ENCODE measurements at places on chromosomes 4 and X.

GRCh38 chr4:183541752-183542040 is 36.8 kb downstream of the ING2 start:
- DNase-seq, result no peak

GRCh38 chr4:4792466-4792865 is 67.0 kb upstream of the MSX1 start:
- no peak for DNase-seq

DNA sequence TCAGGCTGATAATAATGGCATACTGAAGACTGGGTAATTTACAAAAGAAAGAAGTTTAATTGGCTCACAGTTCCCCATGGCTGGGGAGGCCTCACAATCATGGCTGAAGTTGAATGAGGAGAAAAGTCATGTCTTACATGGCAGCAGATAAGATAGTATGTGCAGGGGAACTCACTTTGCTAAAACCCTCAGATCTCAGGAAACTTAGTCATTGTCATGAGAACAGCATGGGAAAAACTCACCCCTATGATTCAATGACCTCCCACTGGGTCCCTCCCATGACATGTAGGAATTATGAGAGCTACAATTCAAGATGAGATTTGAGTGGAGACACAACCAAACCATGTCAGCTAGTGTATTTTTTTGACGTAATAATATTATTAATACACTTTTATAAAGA is 149.8 kb upstream of the BOD1L1 start:
- no peak for DNase-seq

DNA sequence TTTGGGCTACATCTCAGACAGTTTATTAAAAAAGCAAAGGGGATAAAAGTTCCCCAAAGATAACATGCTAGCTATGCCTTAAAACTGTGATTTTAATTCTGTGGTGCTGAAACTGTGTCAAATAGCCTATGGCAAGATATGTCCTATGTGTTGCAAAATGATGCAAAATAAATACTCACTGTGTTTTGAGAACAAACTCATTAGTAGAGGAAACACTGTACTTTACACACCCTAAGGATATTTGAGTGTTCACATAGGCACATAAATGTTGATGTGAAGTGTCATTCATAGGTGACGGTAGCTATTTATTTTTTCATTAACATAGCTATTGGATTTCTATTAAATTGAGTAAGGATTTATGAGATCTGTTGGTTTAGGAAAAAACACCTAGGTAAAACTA is 351.9 kb downstream of the FAT4 start:
- DNase-seq, result no peak

DNA sequence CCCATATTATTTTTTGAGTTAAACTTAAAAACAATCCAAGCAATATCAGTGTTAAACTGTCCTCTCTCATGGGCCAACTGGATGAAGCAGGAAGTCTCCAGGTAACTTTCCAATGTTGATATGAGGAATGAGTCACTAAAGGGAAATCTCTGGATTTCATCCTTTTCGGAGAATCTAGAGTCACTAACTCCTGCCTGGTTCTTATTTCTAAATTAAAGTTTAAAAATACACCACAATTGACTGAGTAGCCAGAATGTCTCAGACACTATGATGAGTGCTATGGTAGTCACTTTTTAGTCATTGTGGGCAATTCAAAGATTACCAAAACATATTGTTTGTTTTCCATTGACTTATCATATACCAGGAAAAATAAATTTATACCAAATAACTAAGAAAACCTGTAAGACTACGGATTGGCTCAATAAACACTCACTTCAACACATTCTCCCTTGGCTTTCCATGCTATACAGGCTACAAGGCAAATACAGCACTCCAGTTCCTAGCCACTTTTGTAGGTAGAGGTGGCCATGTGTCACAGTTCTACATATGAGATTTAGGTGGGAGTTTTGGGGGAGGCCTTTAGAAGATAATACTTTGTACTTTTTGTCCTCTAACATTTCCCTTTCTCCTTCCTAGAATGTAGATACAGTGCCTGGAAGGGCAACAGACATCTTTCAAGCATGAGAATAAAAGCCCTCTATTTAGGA is 8.6 kb downstream of the SLC9B2 start:
- DNase-seq, result no peak

DNA sequence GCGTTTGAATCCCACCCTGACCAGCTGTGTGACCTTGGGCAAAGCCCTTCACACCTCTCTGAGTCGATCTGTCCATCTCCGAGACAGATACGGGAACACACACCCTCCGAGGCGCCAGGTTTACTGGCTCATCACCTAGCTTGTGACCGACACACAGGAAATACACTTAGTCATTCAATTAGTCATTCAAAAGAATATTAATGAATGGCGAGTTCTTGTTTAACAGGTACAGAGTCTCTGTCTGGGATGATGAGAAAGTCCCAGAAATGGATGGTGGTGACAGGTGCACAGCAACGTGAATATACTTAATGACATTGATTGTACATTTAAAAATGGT is 80.6 kb downstream of the PPP2R2C start:
- DNase-seq, result no peak

DNA sequence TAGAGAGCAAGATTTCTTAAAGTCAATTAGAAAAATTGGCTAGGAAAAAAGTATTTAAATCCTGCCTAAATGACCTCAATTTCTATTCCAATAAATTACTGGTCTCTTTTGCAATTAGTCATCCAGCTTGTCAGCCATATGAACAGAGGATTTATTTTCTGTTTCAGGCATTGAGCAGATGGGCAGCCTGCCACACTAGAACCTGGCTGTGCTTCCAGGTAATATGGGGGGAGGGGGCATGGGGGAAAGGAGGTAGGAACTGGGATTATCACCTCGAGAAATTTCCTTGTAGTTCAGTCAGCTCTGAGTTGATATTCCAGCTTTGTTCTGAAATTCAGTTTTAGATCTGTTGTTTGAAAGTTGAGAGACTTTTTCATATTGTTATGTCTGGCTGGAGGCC is 206.3 kb upstream of the LCORL start:
- DNase-seq, result no peak

DNA sequence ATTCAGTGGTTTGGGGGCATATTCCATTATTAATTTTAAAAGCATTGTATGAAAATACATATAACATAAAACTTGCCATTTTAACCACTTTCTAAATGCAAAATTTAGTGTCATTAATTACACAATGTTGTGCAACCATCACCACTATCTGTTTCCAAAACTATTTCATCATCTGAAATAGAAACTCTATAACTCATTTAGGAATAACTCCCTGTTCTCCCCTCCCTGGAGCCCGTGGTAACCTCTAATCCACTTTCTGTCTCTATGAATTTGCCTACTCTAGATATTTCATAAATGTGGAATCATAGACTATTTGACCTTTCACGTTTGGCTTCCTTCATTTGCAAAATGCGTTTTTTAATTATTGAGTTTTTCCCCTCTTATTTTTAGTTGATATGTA is 101.4 kb upstream of the GPC4 start:
- no peak for DNase-seq

DNA sequence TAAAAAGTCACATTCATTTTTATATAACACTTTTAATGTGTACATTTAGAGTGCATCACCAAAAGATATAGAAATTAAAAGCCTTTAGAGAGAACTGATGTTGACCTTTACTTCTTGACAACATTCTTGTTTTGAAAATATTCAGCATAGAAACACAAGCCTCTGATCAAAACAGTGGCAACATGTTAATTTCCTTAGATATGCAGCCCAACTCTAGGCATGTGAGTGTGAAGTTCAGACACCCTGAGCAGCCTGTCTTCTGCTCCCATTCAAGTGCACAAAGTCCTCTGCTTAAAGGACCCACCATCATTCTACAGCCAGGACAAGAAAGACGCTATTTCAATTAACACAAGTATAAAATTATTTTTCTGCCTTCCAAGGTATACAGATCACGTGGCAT is 60.0 kb downstream of the PPP3CA start:
- no peak for DNase-seq

GRCh38 chrX:7852166-7852565 is 9.2 kb downstream of the VCX start:
- no peak for DNase-seq

- no peak for DNase-seq
Observed at GRCh38 chrX:125289209-125289608, 30.5 kb upstream of the TEX13C start.

DNA sequence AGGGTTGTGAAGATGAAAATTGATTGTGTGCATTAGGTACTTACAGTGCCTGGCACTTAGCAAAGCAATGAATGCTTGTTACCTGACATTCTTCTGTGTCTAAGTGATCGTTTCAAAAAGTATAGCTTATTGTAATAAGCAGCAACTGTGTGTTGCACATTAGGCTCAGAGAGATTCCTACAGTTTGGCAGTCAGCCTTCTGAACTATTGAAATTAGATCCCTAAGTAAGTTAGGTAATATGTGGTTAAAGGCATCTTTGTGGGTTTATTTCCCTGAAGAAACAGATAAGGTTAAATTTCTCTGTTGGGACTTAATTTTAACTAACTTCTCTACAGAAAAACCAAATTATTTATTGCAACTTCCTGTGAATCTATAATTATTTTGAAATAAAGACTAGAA is 93.4 kb downstream of the REPS2 start:
- no peak for DNase-seq

Data from stimulated activated CD4-positive, alpha-beta T cell treated with anti-CD3 and anti-CD28 coated beads, Interleukin-4, amount 100 ng/mL, for 24 hours (primary cell).